Stimulated activated CD8-positive, alpha-beta memory T cell treated with anti-CD3 and anti-CD28 coated beads, Interleukin-7, amount 100 ng/mL, for 1 hour (primary cell): ENCODE measurements at places on chromosomes 12 and 14.
A peak's percentile ranks its signal among the peaks of the same experiment; 100 is the strongest.

DNA sequence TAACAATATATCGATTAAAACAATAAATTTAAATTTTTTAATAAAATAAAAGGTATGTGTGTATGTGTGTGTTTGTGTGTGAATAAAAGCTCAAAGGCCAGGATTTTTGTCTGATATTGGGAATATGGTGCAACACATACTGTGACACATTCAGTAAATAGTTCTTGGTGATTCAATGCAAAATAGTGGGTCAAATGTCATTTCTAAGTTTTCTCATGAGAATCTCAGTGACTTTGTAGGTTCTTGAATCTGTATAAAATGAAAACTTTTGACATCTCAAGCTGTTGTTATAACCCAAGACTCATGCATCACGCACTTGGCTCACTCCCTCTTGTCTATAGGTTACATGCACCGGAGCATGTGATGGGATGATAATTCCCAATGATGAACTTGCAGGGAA, 16.2 kb upstream of the MED6 start:
- no peak for DNase-seq

DNA sequence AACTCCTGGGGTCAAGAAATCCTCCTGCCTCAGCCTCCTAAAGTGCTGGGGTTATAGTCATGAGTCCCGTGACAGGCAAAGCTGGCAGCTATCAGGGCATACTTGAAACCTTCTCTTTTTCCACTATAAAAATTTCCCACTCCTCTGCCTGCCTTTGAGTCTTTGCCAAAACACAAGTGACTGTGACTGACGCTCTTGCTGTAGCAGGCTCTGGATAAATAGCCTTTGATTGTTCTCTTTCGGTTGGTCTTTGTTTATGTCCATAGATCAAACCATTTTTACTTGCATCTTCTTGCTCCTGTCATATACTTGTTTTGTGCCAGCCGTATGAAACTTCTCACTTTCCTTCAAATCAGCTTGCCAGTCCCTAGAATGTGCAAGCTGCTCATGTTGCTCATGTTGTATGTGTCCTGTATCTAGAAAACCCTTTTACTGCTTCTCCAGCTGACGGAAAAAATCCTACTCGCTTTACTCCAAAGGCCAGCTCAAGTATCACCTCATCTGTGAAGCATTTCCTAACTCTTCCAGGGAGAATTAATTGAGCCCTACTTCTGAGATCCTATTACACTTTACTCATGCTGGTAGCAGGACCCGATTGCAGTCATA, 73.1 kb downstream of the RESF1 start:
- no peak for DNase-seq

DNA sequence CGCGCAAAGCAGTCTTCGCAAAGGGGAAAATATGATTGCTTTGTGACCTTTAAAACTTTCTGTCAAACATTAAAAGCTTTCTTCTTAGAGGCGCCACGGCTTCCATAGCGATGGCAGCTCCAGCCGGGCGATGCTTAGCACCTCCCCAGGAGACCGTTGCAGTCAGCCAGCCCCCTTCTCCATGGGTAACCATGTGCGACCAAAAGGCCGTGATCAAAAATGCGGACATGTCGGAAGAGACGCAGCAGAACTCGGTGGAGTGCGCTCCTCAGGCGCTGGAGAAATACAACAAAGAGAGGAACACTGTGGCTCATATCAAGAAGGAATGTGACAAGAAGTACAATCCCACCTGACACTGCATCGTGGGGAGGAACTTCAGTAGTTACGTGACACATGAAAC, 12.7 kb upstream of the STON2 start:
- DNase-seq = no peak

DNA sequence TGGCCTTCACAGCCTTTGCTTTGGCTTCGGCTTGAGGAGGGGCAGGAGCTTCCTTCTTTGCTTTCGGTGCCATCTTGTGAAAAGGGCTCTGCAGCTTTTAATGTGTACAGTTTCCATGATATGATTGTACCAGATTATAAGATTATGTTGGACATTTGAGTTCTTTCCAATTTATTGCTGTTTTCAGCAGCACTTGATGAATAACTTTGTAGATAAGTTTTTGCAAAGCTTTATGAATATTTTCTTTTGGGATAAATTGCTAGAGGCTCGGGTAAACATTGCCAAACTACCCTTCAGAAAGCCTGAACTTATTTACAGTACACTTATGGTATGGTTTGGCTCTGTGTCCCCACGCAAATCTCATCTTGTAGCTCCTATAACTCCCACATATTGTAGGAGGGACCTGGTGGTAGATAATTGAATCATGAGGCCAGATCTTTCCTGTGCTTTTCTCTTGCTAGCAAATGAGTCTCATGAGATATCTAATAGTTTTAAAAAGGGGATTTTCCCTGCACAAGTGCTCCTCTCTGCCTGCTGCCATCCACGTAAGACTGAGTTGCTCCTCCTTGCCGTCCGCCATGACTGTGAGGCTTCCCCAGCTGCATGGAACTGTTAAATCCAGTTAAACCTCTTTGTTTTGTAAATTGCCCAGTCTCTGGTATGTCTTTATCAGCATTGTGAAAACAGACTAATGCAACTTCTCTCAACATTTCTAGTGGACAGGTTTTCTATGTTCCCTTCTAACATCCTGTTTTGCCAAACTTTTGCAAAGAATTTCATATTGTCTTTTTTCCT, 70.4 kb downstream of the RCOR1 start:
- DNase-seq = no peak

GRCh38 chr14:38431156-38431555, 175.3 kb upstream of the CLEC14A start:
- no peak for DNase-seq

DNA sequence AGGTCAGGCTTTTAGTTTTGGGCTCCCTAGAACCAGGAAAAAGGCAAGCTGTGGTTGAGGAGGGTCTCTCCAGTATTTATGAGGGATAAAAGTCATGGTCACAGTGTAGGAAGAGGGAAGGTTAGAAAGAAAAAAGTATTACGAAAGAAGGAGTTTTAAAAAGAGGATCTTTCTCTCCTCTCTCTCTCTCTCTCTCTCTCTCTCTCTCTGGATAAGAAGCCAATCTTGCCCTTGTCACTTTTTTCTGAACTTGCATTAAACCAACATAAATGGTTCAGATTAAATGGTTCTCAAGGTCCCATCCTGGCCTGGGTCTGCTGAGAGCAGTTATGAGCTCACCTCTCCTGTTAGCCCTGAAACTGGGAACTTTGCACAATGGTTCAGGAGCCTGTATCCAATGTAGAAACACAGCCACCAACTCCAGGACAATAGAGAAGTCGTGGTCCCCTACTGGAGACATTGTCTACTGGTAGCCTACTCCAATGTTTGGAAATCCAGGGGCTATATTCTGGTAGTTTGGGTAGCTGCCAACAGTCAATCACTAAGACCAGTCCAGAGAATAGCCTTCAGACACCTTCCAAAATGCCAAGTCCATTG, 131.9 kb downstream of the DAD1 start:
- no peak for DNase-seq

GRCh38 chr14:105351920-105352851, 37.6 kb downstream of the PACS2 start:
- DNase-seq = peak; percentile 76

DNA sequence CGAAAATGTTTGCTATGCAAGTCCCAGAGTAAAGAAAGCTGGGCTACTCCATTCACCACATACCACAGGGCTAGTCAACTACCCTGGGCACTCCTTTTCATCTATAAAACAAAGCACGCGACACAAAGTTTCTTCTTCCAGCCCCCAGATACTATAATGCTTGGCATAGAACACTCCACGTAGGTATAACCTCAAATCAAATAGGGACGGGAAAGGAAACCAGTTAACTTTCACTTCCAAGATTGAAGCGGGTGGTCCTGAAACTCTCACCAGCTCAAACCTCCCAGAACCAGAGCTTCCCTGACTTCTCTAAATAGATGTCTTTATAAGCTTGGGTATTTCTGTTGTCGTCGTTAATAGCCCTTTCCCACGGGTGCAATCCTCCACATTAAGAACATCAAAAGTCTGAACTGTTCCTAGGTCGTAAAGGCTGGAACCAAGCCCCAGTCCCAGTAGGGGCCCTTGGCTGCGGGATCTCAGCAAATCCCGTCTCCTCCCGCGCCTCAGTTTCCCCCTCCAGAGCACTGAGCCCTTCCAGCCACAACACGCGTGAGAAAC, 647 bp downstream of the LGMN start:
- DNase-seq = no peak

DNA sequence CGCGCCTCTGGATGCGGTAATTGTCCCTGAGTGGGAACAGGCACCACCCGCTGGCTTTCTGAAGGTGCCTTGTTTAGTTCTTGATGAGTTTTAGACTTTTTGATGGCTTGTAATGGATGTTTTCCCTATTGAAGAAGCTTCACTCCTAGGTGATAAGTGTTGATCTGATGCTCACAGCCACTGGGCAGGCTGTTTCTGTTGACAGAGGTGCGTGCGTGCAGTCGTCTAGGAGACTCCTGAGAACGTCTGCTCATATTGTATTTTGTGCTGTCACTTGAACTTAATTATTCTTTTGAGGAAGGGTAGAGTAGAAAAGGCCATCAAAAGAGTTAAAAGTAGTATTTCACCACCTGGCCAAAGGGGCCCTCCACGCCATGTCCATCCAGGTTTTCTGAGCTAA, 70.5 kb downstream of the EP400 start:
- DNase-seq = no peak

- no peak for DNase-seq
Measured at GRCh38 chr12:64044191-64044590, 177.9 kb downstream of the KICS2 start.
